Right atrium auricular region (tissue), 2 donors: ENCODE measurements at places on chromosomes 12 and 14. TPM values are rescaled to one million over a fixed set of nuclear protein-coding genes. Genes with fewer than 3 reads are reported as not detected.

The WNT5B gene
- total RNA-seq, result 1.5 TPM

The SMCO2 gene
- not detected for total RNA-seq

The GPR84 gene
- not detected for total RNA-seq

The ABCC9 gene
- total RNA-seq, result 52.8 TPM

The CEBPE gene
- not detected for total RNA-seq

The SPTB gene
- total RNA-seq, result 102 TPM

The CCDC175 gene
- total RNA-seq, result not detected

The CIDEB gene
- total RNA-seq, result 6.6 TPM

GRCh38 chr14:21768116-21768874 lies 94.7 kb upstream of the OR4E1 start:
- DNase-seq, result no peak
- H3K36me3 ChIP-seq, result no peaks in the 10 kb centered on the region
- H3K27ac ChIP-seq, result no peak overlapping the region
- H3K4me3 ChIP-seq, result no peak overlapping the region
- H3K4me1 ChIP-seq, result no peaks in the 10 kb centered on the region
- no peaks in the 10 kb centered on the region for H3K27me3 ChIP-seq

DNA sequence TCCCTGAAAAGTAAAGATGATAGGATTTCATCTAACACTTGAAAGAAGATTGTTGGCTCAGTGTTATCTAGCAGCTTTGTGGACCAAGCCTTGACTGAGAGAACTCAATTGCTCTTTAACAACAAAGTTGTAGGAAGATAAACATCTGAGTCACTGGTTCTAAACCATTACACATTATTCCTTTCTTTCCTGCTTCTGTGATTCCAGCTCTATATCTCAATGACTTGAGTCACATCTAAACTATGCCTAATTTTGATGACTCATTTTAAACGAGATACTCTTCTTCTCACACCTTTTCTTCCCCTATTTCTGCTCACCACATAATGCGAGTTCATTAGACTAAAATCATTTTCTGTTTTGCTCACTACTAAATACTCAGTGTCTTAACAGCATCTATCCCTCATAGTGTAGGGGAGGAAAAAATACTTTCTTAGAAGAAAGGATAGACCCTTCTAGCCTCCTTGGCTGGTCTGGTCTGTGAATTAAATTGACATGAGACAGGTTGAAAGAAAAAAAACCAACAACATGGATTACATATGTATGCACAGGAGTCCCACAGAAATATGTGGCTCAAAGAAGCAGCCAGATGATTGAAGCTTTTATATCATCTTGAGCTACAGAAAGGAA lies 201.4 kb downstream of the C12orf50 start:
- H3K27me3 ChIP-seq, result no peaks in the 10 kb centered on the region
- no peaks in the 10 kb centered on the region for H3K4me1 ChIP-seq
- no peaks in the 10 kb centered on the region for H3K36me3 ChIP-seq
- no peak for DNase-seq
- H3K4me3 ChIP-seq, result no peak overlapping the region
- H3K27ac ChIP-seq, result no peak overlapping the region

GRCh38 chr14:30417121-30417520 lies 141.8 kb upstream of the G2E3 start:
- no peaks in the 10 kb centered on the region for H3K36me3 ChIP-seq
- H3K27ac ChIP-seq, result no peak overlapping the region
- no peak overlapping the region for H3K4me3 ChIP-seq
- H3K4me1 ChIP-seq, result no peaks in the 10 kb centered on the region
- H3K27me3 ChIP-seq, result no peaks in the 10 kb centered on the region

DNA sequence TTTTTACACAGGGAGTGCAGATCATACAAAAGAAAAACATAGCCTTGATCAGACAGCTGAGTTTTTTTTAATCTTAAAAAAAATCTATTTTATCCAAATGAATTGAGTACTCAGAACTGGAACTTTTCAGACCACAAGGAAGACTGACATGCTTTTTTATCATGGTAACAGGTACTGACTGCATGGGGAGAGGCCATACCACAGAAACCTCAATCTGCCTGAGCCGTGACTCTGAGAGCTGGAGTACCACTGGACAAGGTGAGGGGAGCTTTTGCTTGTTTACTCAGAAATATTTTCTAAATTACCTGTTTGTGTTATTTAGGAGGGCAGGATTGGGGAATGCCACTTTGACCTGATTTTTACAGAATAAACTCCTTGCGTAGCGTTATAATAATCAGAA lies 143.9 kb downstream of the ALX1 start:
- H3K27ac ChIP-seq, result no peak overlapping the region
- no peak for DNase-seq
- no peaks in the 10 kb centered on the region for H3K36me3 ChIP-seq
- no peaks in the 10 kb centered on the region for H3K27me3 ChIP-seq
- no peak overlapping the region for H3K4me3 ChIP-seq

- H3K4me1 ChIP-seq, result no peaks in the 10 kb centered on the region
- H3K4me3 ChIP-seq, result no peak overlapping the region
- H3K36me3 ChIP-seq, result no peaks in the 10 kb centered on the region
- H3K27me3 ChIP-seq, result no peaks in the 10 kb centered on the region
These were observed 130.6 kb downstream of the MON2 start for GRCh38 chr12:62597253-62597652.

GRCh38 chr14:92497391-92497790 lies 16.2 kb upstream of the RIN3 start:
- H3K27ac ChIP-seq, result no peak overlapping the region
- no peak overlapping the region for H3K4me3 ChIP-seq
- peaks cover 8% of the 10 kb centered on the region for H3K4me1 ChIP-seq
- DNase-seq, result no peak
- no peaks in the 10 kb centered on the region for H3K36me3 ChIP-seq

- no peaks in the 10 kb centered on the region for H3K4me1 ChIP-seq
- no peak overlapping the region for H3K27ac ChIP-seq
- no peak overlapping the region for H3K4me3 ChIP-seq
- no peaks in the 10 kb centered on the region for H3K36me3 ChIP-seq
- DNase-seq, result peak; percentile 47
These were observed 19.4 kb downstream of the ANO2 start for GRCh38 chr12:5925646-5926045.

DNA sequence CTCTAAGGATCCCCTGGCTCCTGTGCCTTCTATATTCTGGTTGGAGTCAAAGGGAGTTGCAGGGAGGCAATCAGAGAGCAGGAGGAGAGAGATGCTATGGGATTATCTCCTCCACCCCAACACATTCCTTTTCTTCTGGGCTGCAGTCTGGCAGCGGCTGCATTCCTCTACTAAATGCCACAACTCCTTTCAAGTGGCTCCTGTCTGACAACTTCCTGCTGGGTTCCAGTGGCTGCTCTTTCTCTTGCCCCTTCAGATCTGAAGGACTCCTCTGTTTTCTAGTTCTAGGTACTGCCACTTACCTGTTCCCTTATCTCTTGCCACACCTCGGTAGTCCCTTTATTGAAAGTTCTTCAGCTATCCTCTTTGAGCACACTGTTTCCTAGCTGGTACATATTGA lies 425.0 kb downstream of the SNAPC1 start:
- H3K27me3 ChIP-seq, result no peaks in the 10 kb centered on the region
- H3K4me1 ChIP-seq, result no peaks in the 10 kb centered on the region
- no peaks in the 10 kb centered on the region for H3K36me3 ChIP-seq
- no peak overlapping the region for H3K27ac ChIP-seq
- no peak for DNase-seq

GRCh38 chr14:39680777-39681176 lies 248.5 kb upstream of the FBXO33 start:
- no peak overlapping the region for H3K27ac ChIP-seq
- no peaks in the 10 kb centered on the region for H3K27me3 ChIP-seq
- H3K4me1 ChIP-seq, result no peaks in the 10 kb centered on the region
- no peak overlapping the region for H3K4me3 ChIP-seq

DNA sequence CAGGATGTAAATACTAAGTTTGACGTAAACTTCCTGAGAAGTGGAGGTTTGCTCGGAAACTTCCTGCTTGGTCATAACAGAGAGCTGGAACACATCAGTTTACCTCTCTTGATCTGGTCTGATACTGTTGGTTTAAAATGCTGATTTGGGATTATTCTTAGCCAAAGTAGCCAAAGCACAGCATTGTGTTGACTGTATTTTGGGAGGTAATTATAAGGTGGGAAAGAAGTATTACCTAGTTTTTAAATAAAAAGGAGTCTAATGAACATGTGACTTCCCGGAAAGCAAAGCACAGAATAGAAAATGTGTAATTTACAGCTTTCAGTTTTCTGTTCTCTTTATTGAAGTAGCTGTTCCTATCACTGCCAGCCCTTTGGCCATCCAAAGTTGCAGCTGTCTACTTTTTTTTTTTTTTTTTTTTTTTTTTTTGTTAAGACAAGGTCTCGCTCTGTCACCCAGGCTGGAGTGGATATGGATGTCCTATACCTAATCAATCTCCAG lies 52.2 kb upstream of the SRP54 start:
- no peaks in the 10 kb centered on the region for H3K27me3 ChIP-seq
- H3K4me3 ChIP-seq, result no peak overlapping the region
- no peaks in the 10 kb centered on the region for H3K36me3 ChIP-seq
- no peak for DNase-seq
- no peaks in the 10 kb centered on the region for H3K4me1 ChIP-seq

GRCh38 chr14:68509188-68509983 lies 283.5 kb downstream of the ZFP36L1 start:
- H3K4me3 ChIP-seq, result no peak overlapping the region
- no peaks in the 10 kb centered on the region for H3K27me3 ChIP-seq
- H3K4me1 ChIP-seq, result peaks cover 49% of the 10 kb centered on the region
- DNase-seq, result peak; percentile 40

GRCh38 chr12:98580695-98581094 lies 12.8 kb upstream of the SLC25A3 start:
- no peaks in the 10 kb centered on the region for H3K36me3 ChIP-seq
- no peak overlapping the region for H3K27ac ChIP-seq
- H3K4me3 ChIP-seq, result no peak overlapping the region
- no peaks in the 10 kb centered on the region for H3K27me3 ChIP-seq

DNA sequence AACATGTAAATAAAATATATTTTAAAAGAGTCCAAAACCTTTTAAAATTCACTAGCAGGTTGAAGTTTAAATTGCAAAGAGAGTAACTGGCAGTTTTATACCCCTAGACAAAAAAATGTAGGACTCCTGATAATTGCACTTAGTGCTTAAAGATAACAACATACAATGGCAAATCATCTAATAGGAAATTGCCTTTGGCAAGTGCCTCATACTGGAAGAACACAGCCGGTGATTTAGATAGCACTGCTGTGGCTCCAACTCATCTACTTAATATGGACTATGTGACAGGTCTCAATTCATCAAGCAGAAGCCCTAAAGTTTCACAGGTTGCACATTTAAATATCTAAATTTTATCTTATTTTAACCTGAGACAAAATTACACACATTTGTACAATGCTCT lies 13.4 kb downstream of the C12orf50 start:
- no peak overlapping the region for H3K4me3 ChIP-seq
- H3K36me3 ChIP-seq, result no peaks in the 10 kb centered on the region
- no peaks in the 10 kb centered on the region for H3K27me3 ChIP-seq
- no peaks in the 10 kb centered on the region for H3K4me1 ChIP-seq
- DNase-seq, result no peak

DNA sequence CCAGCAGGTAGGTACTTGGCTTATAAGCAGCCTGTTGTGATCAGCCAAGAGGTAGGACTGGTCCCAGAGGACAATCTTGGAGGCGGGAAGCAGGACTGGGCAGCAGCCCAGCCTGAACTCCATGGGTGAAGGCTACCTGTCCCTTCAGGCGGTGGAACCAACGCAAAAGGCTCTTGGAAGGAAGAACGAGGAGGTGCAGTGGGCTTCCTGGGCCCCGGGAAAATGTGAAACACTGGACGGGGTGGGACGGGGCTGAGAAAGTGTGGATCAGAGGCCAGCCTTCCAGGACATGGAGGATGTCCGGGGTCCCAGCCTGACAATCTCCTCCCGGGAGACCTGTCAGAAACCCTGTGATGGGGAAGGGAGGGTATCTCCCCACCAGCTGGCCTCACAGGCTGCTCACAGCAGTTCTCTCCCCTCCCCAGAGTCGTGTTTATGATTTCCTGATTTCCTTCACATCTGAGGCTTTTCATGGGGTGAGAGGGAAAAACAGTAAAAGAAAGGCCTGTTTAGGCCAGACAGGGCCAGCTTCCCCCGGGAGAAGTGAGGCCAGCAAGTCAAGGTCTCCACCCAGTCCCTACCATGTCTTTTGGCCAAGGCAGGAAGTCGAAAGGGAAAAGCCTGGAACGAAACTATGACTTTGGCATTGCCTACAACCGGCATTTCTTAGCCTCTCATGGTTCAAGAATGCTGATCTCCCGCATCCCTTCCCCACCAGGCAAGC lies 11.3 kb downstream of the CMKLR1 start:
- H3K4me3 ChIP-seq, result no peak overlapping the region
- H3K4me1 ChIP-seq, result peaks cover 11% of the 10 kb centered on the region
- H3K36me3 ChIP-seq, result no peaks in the 10 kb centered on the region
- H3K27ac ChIP-seq, result peak overlapping the region; percentile 28
- H3K27me3 ChIP-seq, result no peaks in the 10 kb centered on the region
- DNase-seq, result no peak

DNA sequence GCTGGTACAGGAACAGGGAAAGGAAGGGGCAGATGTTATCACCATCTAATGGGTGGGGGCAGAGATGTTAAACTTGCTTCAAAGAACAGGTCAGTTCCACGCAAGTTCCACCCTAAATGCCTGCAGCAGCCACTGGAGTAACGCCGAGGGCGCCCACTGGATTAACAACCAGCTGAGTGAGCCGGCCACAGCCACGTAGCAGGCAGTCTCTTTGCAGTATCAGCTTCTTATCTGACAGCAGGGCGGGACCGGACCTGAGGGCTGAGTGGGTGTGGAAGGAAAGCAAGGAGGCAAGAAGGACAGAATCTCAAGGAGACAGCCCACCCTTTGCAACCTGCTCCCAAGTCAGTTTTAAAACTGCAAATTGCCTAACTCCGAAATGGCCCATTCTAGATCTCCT lies 38.4 kb upstream of the FOXN3 start:
- no peaks in the 10 kb centered on the region for H3K36me3 ChIP-seq
- no peak overlapping the region for H3K4me3 ChIP-seq
- peaks cover 31% of the 10 kb centered on the region for H3K4me1 ChIP-seq
- H3K27ac ChIP-seq, result no peak overlapping the region
- H3K27me3 ChIP-seq, result no peaks in the 10 kb centered on the region

DNA sequence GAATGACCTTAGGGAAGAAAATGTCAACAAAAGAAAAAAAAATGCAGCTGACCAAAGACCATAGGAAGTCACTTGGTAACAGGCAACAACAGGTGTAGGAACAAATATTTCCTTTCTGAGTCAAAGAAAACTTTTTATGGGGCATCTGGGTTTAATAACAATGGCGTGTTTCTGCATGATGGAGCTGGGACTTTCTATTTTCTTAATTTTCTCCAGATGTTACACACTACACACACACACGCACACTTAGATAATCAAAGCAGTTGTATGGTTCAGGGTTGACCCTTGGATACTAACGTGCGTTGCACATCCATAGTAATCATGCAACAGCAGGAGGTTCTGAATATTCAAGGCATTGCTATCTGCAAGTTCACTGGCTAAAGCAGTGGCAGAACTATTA lies 47.9 kb upstream of the NTF3 start:
- H3K27me3 ChIP-seq, result no peaks in the 10 kb centered on the region
- H3K4me3 ChIP-seq, result no peak overlapping the region
- no peak for DNase-seq
- H3K36me3 ChIP-seq, result no peaks in the 10 kb centered on the region
